ENCODE measurements at places on chromosomes 3 and 15.

- no peak for DNase-seq
Observed at GRCh38 chr3:66450390-66451022, 50.3 kb downstream of the LRIG1 start.

DNA sequence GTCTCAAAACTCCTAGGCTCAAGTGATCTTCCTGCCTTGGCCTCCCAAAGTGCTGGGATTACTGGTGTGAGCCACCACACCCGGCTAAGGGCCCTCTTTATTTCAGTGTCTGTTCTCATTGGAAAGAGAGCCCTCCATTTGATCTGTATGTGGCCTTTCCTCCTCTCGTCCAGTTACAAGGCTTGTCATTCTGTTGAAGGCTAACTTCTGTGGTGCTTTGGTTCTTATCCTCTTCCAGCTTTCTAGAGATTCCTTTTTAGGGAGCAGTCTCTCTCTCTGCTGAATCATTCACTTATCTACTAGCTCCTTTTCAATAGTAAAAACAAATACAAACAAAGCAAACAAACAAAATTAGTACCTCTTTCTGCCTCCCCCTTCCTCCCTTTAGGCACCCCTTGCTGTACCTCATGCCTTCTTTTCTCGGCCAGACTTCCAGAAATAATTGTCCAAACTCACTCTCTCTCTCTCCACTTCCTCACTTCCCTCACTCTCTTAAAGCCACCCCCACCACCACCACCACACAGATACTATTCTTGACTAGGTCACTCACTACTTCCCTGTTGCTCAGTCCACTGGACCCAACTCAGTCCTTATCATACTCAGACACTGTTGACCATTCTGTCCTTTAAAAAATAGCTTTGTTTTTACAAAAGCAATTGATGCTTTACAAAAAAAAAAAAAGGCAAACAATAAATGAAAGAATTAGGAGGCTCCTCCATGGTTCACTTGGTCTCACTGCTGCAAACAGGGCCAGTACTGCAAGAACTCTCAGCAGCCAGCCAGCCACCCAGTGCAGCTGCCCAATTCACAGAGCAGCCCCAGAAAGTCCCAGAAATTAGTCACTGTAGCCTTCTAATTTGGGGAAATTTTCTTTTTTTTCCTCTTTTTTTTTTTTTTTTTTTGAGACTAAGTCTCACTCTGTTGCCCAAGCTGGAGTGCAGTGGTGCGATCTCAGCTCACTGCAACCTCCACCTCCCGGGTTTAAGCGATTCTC lies 31.7 kb upstream of the RAB11A start:
- no peak for DNase-seq

DNA sequence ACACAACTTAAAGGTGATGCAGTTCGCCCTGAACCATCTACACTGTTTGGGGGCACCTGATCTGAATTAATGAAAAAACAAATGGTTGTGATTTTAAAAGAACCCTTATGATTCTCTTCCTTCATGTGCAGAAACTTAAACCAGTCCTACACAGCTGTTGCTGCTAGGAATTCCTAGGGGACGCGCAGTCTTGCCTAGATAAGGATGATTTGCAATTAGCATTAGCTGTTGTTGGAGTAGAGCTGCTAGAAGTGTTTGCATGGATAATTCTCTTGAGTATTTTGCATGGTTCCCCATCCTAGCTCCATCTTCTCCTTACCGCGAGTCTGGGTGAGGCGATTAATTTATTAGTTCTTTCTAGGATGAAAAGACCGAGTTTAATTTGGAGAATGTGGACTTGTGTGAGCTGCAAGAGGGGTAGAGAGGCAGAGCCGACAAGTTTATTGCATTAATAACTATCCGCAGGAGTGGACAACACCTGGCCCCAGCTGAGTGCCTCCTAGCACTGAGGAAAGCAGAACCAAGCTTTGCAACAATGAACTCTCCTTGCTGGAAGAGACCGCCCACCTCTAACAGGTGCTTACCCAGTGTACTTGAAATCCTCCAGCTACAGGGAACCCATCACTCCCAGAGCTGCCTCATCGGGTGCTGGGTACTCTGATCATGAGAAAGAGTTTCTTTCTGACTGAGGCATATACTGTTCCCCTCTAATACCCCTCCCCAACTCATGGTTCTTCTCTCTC lies 75.0 kb upstream of the WNT7A start:
- no peak for DNase-seq

- DNase-seq: no peak
Observed at GRCh38 chr15:45606841-45607240, 19.7 kb downstream of the BLOC1S6 start.

DNA sequence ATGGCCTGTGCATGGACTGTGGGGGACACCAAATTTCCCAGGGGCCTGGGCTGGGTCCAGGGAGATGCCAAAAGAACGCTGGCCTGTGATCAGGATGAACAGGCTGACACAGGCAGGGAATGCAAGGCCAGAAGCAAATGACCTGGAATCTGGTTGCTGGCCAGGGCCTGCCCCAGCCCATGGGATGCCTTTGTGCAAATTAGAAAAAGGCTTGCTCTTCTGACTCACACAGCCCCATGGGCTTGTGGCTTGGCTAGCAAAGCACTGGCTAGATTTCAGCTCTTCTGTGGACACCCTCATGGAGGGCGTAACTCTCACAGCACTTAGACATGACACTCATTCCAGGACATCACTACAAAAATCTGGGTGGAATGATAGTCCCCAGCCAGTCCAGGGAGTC lies 356.0 kb downstream of the SHQ1 start:
- no peak for DNase-seq

DNA sequence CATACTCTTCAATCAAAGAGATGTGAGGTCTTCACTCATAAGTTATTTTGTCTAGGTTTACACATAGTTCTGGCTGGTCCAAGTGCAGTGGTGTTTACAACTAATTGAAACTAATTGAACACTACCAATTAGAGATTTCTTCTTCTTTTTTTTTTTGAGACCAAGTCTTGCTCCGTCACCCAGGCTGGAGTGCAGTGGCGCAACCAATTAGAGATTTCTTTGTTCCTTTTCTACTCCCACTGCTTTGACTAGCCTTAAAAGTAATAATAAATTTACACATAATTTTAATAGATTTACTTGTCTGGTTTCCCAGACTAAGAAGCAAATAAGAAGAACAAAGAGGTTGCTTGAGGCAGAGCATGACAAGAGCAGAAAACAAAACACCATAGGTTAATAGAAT lies 6.7 kb upstream of the DENND6A start:
- DNase-seq: no peak

DNA sequence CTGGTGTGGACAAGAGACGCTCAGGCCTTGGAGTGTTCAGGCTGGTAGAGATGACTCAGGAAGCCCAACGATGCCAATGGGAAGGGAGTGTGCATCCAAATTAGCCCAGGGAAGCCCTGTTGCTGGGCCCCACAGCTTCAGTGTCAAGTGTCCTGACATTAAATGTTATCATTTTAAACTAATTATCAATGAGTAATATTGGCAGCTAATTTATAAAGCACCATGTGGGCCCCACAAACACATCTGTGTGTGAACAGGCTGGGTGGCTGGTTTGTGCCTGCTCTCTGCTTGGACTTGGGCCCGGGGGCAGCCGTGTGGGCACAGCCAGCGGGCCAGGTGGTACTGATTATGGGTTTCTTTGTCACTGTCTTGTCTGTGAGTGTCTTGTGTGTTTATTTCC lies 15.0 kb downstream of the FBLN2 start:
- DNase-seq: no peak

GRCh38 chr3:16428612-16429011 lies 84.9 kb downstream of the RFTN1 start:
- DNase-seq: no peak

GRCh38 chr3:59567661-59568060 lies 517.8 kb upstream of the CFAP20DC start:
- no peak for DNase-seq

GRCh38 chr3:68007621-68008226 lies 353.3 kb upstream of the SUCLG2 start:
- DNase-seq: no peak

- no peak for DNase-seq
Observed at GRCh38 chr3:24139463-24140412, 194.7 kb downstream of the NR1D2 start.

DNA sequence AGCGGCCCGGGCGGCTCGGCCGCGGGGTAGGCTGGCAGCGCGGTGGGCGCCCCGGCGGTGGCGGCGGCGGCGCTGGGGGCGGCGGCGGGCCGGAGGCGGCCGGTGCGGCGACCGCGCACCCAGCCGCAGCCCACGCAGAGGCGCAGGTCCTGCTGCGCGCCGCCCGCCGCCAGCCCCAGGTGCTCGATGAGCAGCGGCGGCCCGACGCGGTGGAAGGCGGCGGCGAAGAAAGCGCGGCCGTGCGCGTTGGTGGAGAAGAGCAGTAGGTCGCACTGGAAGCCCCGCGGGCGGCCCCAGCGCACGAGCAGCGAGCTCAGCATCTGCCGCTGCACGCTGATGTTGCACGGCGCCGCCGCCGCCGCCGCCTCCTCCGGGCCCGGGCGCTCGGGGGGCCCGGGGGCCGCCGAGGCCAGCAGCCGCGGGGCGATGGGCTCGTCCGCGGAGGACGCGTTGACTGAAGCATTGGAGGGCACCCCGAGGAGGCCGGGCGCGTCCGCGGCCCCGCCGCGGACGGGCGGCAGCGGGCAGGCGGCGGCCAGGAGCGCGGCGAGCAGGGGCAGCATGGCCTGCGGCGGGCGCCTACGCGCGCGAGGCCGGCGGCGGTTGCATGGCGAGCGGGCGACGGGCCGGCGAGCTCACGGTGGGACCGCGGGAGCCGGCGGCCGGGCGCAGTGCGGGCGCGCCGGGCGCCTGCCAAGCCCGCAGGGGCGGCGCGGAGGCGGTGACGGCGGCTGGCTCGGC lies 452 bp downstream of the TMEM158 start:
- DNase-seq: no peak

- no peak for DNase-seq
Observed at GRCh38 chr3:41247055-41248004, 48.0 kb downstream of the CTNNB1 start.

- no peak for DNase-seq
Observed at GRCh38 chr15:91970142-91970541, 116.6 kb downstream of the SLCO3A1 start.

- no peak for DNase-seq
Observed at GRCh38 chr15:70399204-70399603, 301.5 kb upstream of the TLE3 start.

GRCh38 chr15:25670025-25670554 lies 193.0 kb downstream of the ATP10A start:
- DNase-seq: no peak

- DNase-seq: no peak
Observed at GRCh38 chr3:141065841-141066805, 15.0 kb downstream of the SPSB4 start.

DNA sequence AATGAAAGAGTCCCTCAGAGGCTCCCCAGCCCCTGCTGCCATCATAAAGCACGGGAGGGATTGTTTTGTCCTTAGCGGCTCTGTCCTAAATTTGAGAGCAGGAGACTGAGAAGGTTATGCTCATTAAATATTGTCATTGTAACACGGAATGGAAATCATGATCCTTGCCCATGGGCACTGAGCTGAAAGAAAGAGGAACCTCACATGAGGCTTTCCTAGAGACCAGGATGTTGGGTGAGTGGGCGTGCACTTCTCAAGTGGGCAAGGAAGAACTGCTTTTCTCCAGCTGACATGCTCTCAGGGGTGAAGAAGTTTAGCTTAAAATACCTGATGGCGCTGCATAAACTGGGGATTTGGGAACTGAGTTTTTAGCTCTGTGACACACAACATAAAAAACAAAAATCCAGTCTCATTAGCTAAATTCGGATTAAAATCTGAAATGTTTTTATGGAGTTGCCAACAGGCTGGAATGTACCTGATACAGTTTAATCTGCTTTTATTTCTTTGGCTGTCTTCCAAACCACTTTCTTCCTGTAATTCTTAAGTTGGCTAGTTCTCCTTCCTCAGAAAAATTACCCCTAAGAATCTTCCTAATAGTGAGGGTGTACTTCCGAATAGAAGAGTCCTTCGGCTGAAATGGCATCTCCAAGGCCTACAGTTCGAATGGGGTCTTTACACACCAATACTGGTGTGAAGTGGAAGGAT lies 31.7 kb downstream of the ADPGK start:
- DNase-seq: no peak

- no peak for DNase-seq
Observed at GRCh38 chr3:104273046-104273649, 1093.6 kb upstream of the ALCAM start.

GRCh38 chr3:48268936-48269561 lies 28.1 kb downstream of the ZNF589 start:
- DNase-seq: no peak

- DNase-seq: no peak
Observed at GRCh38 chr3:50539356-50540286, 27.9 kb downstream of the C3orf18 start.

GRCh38 chr3:170420307-170420821 lies 1.7 kb downstream of the CLDN11 start:
- no peak for DNase-seq

- DNase-seq: no peak
Observed at GRCh38 chr15:77653832-77654480, 21.2 kb upstream of the LINGO1 start.

GRCh38 chr3:10249833-10250232 lies 1.6 kb downstream of the TATDN2 start:
- DNase-seq: no peak

DNA sequence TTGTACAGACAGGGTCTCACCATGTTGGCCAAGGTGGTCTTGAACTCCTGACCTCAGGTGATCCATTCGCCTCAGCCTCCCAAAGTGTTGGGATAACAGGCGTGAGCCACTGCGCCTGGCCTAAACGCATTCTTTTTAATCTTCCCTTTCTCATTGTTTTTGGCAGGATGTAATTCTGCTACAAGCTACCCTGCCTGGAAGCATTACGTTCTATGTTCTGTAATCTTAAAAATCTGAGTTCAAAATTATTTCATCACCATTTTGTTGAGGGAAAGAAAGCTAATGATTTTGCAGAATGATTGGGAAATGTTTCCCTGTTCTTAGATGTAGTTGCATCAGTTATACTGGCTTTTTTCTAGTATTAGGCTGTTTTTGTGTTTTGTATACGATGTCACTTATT lies 71.5 kb downstream of the RGMA start:
- DNase-seq: no peak

GRCh38 chr3:53843195-53844177 lies 2.7 kb downstream of the CHDH start:
- no peak for DNase-seq

DNA sequence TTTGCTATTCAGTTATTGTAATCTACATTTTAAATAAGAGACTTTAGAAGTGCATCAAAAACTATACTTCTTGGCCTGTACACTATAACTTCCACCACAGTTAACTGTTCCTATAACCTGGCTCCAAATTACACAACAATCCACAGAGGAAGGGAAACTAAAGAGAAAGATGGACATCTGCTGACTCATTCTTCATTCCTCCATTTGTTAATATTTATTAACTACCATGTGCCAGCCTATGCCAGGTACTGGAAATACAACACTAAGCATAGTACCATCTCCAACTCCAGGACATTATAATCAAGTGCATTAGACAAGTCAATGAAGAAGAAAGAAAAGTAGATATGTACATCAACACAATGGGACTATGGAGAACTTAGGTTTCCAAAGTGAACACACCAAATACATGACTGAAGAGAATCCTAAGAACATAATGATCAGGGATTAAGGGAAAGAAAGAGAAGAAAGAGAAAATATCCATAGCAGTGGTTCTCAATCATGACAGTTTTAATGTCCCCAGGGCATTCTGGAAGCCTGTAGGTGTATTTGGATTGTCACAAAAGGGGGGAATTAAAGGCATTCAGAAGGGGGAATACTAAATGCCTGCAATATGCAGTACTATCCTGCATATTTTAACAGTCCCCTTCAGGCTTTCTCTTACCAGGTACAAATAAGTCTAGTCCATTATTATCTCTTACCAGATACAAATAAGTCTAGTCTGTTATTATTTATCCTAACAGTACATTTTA lies 8.9 kb downstream of the ICE2 start:
- DNase-seq: no peak

- no peak for DNase-seq
Observed at GRCh38 chr3:172057624-172058327, 18.4 kb downstream of the FNDC3B start.

- no peak for DNase-seq
Observed at GRCh38 chr3:131174752-131175151, 148.1 kb downstream of the NEK11 start.

All from activated gamma-delta T cell treated with anti-CD3 and anti-CD28 coated beads, Interleukin-2, amount 50 U/mL, for 16 hours (primary cell).